ENCODE measurements at places on chromosomes 4 and X. TPM values are rescaled to one million over a fixed set of nuclear protein-coding genes. Genes with fewer than 3 reads are reported as not detected.

Gene CHIC2
- total RNA-seq: 50.9 TPM

Gene ARHGAP36
- not detected for total RNA-seq

Gene TLR6
- total RNA-seq: 1.4 TPM

Gene RASSF6
- under 0.01 TPM for total RNA-seq
